ENCODE measurements at places on chromosomes 7 and 10. TPM values are rescaled to one million over a fixed set of nuclear protein-coding genes. Genes with fewer than 3 reads are reported as not detected.

GRCh38 chr10:101495324-101495925, 92.6 kb downstream of the POLL start:
- no peak for DNase-seq

DNA sequence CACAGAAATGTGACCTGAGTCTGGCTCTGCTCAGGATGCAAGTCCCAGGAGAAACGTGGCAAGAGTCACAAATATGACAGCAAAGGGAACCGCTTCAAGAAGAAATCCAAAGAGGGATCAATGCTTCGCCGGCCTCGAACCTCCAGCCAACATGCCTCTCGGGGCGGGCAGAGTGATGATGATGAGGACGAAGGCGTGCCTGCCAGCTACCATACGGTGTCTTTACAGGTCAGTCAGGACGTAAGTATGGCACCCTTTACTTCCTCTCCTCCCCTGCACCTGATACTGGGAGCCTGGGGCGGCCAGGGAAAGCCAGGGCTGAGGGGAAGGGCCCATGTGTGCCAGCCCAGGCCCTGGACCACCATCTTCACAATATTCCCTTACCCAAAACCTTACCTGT, 18.6 kb upstream of the NFKB2 start:
- DNase-seq, result no peak

Gene CCDC3
- 2.4 TPM for total RNA-seq

Gene SLC16A9
- 0.40 TPM for total RNA-seq

- no peak for DNase-seq
These were observed 76.3 kb upstream of the CUX1 start for GRCh38 chr7:101740981-101741725.

GRCh38 chr10:94725871-94726270, 36.6 kb upstream of the CYP2C19 start:
- DNase-seq, result no peak

GRCh38 chr7:14551310-14551709, 351.2 kb downstream of the DGKB start:
- DNase-seq, result no peak

Gene FGFBP3
- total RNA-seq, result 0.27 TPM

- no peak for DNase-seq
These were observed 113.3 kb upstream of the KMT2E start for GRCh38 chr7:104900525-104901239.

Gene HOXA4
- 0.15 TPM for total RNA-seq

DNA sequence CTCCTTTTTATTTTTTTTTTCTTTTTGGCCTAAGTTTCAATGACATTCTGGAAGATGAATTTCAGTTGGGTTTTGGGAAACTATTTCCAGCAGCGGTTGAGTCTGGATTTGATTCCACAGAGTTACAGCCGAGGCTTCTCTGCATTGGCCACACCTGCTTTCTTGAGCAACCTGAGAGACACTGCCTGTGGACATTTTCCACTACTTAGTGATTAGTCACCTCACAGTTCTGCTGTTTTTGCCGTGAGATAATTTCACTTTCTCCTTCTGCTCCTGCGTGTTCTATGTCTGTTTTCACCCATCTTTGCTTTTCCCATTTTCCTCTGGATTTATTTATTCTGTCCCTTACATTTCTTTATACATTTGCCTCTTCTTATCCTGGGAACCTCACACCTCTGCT, 243.0 kb downstream of the BICC1 start:
- DNase-seq, result no peak

Gene NAT16
- not detected for total RNA-seq

Gene SEMA3D
- 0.94 TPM for total RNA-seq

Gene OGDHL
- 4.1 TPM for total RNA-seq

GRCh38 chr10:58886406-58886805, 290.0 kb upstream of the PHYHIPL start:
- no peak for DNase-seq

DNA sequence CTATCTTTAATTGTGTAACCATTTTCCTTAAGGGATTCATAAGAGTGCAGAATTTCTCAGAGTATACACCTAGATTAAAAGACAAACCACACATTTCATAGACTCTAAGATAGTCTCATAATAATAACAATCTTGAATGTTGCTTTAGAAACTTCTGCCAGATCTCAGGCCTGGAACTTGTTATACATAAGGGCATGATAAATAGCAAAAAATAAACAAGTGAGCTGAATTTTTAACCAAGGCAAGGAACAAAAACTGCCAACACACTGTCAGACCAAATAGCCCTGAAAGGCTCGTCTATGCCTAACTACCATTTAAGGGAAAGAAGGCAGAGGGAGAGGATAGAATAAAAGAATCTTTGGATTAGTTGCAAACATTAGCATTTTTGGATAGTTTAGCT, 65.8 kb upstream of the SEMA3C start:
- DNase-seq, result no peak

DNA sequence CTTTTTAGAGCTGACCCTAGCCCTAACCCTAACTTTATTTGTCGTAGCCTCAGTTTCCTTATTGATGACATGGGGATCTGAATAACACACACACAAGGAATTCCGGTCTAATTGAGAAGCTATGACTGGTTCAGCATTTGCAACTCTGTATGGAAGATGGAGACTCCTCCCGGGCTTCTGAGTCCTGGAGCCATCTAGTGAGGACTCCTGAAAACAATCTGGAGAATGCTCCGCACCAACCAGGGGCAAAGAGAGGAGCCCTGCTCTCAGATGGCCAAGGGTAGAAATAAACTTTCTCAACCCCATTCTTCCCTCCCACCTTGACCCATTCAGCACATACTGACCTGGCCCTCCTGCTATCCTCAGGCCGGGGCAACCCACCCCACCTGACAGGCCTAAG, 26.4 kb downstream of the MBL2 start:
- no peak for DNase-seq

Measured in left ventricle myocardium superior (tissue), 1 donor.